ENCODE measurements at places on chromosomes 16 and 17. TPM values are rescaled to one million over a fixed set of nuclear protein-coding genes. Genes with fewer than 3 reads are reported as not detected.
A peak's percentile ranks its signal among the peaks of the same experiment; 100 is the strongest.

Gene TNP2
- total RNA-seq = not detected

Gene IGSF6
- not detected for total RNA-seq

Gene PRSS27
- total RNA-seq = 1.8 TPM

Gene CCL4
- not detected for total RNA-seq

Gene RCVRN
- total RNA-seq = not detected

Gene CFAP119
- 8.0 TPM for total RNA-seq

Gene ABCA3
- total RNA-seq = 9.7 TPM

Gene SLC38A8
- not detected for total RNA-seq

Gene MARVELD3
- total RNA-seq = 2.0 TPM

- no peak for DNase-seq
- H3K4me1 ChIP-seq = no peaks in the 10 kb centered on the region
- H3K27ac ChIP-seq = no peak overlapping the region
- H3K27me3 ChIP-seq = no peaks in the 10 kb centered on the region
- no peak overlapping the region for H3K4me3 ChIP-seq
These were observed 1.1 kb upstream of the PIK3R6 start for GRCh38 chr17:8868529-8868951.

DNA sequence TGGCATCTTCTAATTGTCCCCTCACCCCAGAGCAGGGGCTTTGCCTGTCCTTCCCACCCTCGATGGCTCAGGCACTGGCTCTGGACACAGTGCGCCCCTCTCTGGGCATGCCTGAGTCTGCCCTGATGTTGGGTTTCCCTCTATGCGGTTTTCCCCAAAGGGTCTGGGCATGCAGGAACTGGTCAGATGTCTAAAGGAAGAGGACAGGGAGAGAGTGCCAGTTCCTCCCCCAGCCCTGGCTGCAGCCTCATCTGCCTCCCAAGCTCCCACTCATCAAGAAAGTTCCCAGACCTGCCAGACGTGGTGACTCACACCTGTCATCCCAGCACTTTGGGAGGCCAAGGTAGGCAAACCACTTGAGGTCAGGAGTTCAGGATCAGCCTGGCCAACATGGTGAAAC lies 41.3 kb upstream of the PABPN1L start:
- H3K4me1 ChIP-seq = peaks cover 4% of the 10 kb centered on the region
- no peak for DNase-seq
- no peaks in the 10 kb centered on the region for H3K27me3 ChIP-seq
- H3K4me3 ChIP-seq = no peak overlapping the region
- H3K36me3 ChIP-seq = no peaks in the 10 kb centered on the region
- H3K27ac ChIP-seq = no peak overlapping the region

GRCh38 chr16:72646615-72647014 lies 401.3 kb downstream of the ZFHX3 start:
- no peaks in the 10 kb centered on the region for H3K27me3 ChIP-seq
- H3K4me1 ChIP-seq = no peaks in the 10 kb centered on the region
- DNase-seq = no peak
- no peaks in the 10 kb centered on the region for H3K36me3 ChIP-seq
- no peak overlapping the region for H3K4me3 ChIP-seq

DNA sequence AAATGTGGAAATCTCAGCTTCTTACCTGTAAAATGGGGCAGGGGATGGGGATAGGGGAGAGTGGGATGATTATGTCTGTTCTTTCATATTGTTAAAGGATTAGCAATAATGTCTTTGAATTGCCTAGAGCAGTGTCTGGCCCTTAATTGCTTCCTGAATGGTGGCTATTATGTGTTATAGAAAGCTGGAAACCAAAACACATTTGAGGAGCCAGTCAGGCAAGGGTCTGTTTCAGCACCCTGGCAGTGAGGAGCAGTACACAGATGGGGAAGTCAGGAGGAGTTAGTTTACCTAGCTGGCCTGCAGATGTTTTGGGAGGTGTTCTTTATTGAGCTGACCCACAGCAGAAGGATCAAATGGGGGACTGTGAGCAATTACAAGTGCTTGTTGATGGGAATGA lies 63.0 kb downstream of the NUP93 start:
- H3K4me1 ChIP-seq = peaks cover 24% of the 10 kb centered on the region
- H3K4me3 ChIP-seq = no peak overlapping the region
- H3K27ac ChIP-seq = peak overlapping the region; percentile 80
- no peak for DNase-seq

- H3K4me1 ChIP-seq = no peaks in the 10 kb centered on the region
- H3K4me3 ChIP-seq = no peak overlapping the region
- H3K27me3 ChIP-seq = no peaks in the 10 kb centered on the region
- no peak overlapping the region for H3K27ac ChIP-seq
- no peak for DNase-seq
These were observed 18.0 kb downstream of the ADCY7 start for GRCh38 chr16:50284131-50284911.

GRCh38 chr17:57696050-57696449 lies 49.0 kb downstream of the CCDC182 start:
- H3K36me3 ChIP-seq = no peaks in the 10 kb centered on the region
- H3K27me3 ChIP-seq = no peaks in the 10 kb centered on the region
- no peak overlapping the region for H3K27ac ChIP-seq
- H3K4me3 ChIP-seq = no peak overlapping the region
- no peak for DNase-seq

DNA sequence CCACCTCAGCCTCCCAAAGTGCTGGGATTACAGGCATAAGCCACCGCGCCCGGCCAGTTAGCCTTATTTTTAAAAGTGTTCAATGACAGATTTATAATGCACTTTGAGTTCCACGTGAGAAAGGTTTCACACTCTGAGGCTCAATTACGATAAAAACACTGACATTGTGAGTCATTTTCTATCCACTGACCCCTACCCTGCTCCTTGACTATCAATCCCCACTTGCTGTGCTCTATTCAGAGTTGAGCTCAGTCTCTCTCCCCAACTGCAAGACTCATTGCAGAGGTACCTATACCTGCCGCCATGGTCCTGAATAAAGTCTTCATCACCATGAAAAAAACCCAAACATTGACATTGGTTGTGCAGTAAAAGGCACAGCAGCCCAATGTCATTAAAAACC lies 8.5 kb downstream of the GFOD2 start:
- H3K27ac ChIP-seq = no peak overlapping the region
- H3K36me3 ChIP-seq = no peaks in the 10 kb centered on the region
- H3K4me1 ChIP-seq = no peaks in the 10 kb centered on the region
- H3K4me3 ChIP-seq = no peak overlapping the region

DNA sequence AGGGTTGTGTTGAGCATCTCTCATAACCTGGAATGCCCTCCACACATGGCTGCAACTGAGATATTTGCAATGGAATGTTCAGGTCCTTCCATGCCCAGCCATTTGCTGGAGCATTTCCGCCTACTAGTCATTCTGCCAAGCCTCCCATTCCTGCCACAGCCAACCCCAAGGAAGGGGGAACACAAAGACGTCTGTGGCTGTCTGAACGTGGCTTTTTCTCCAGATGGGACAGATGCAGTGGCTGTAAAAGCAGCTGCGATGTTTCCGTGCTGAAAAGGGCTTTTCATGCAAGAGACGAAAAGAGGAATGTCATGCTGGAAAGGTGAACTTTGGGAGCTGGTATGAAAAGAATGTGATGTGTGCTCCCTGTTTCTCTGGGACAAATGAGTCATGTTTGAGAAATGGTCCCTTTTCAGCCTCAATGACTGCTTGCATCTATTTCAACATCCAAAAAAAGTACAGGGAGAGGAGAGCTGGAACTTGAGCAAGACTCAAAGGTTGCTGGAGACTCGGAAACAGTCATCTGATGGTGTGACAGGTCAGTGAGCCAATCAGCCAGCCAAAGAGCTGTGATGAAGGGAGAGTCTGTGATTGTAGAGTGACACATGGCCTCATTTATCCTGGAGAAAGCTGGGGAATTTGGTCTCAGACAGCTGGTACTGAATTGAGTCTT lies 208.9 kb downstream of the SHISA9 start:
- H3K4me1 ChIP-seq = peaks cover 30% of the 10 kb centered on the region
- no peak overlapping the region for H3K4me3 ChIP-seq
- no peak overlapping the region for H3K27ac ChIP-seq
- H3K36me3 ChIP-seq = no peaks in the 10 kb centered on the region
- H3K27me3 ChIP-seq = no peaks in the 10 kb centered on the region

- H3K36me3 ChIP-seq = no peaks in the 10 kb centered on the region
- H3K4me1 ChIP-seq = peaks cover 11% of the 10 kb centered on the region
- DNase-seq = peak; percentile 80
- no peak overlapping the region for H3K4me3 ChIP-seq
These were observed 75.2 kb upstream of the KSR1 start for GRCh38 chr17:27381007-27381501.

GRCh38 chr17:13749166-13749890 lies 147.6 kb upstream of the HS3ST3A1 start:
- H3K27ac ChIP-seq = no peak overlapping the region
- H3K4me1 ChIP-seq = peaks cover 3% of the 10 kb centered on the region
- no peak overlapping the region for H3K4me3 ChIP-seq
- no peaks in the 10 kb centered on the region for H3K27me3 ChIP-seq
- no peak for DNase-seq
- no peaks in the 10 kb centered on the region for H3K36me3 ChIP-seq

- DNase-seq = no peak
- no peaks in the 10 kb centered on the region for H3K27me3 ChIP-seq
- no peak overlapping the region for H3K4me3 ChIP-seq
- no peaks in the 10 kb centered on the region for H3K36me3 ChIP-seq
These were observed 3.0 kb downstream of the UBALD2 start for GRCh38 chr17:76268015-76268749.

- peaks cover 17% of the 10 kb centered on the region for H3K4me1 ChIP-seq
- peak; percentile 27 for DNase-seq
- no peaks in the 10 kb centered on the region for H3K27me3 ChIP-seq
- H3K27ac ChIP-seq = no peak overlapping the region
- peak overlapping the region; percentile 96 for H3K4me3 ChIP-seq
These were observed 1.0 kb downstream of the MTMR4 start for GRCh38 chr17:58513267-58513964.

GRCh38 chr17:56913353-56913866 lies 439 bp downstream of the TRIM25 start:
- H3K27ac ChIP-seq = no peak overlapping the region
- peaks cover 40% of the 10 kb centered on the region for H3K27me3 ChIP-seq
- no peaks in the 10 kb centered on the region for H3K36me3 ChIP-seq
- peaks cover 8% of the 10 kb centered on the region for H3K4me1 ChIP-seq
- peak; percentile 59 for DNase-seq

- H3K27ac ChIP-seq = no peak overlapping the region
- no peaks in the 10 kb centered on the region for H3K4me1 ChIP-seq
- H3K27me3 ChIP-seq = no peaks in the 10 kb centered on the region
- H3K36me3 ChIP-seq = no peaks in the 10 kb centered on the region
- H3K4me3 ChIP-seq = no peak overlapping the region
These were observed 505.4 kb downstream of the TMEM114 start for GRCh38 chr16:8084882-8085281.

GRCh38 chr17:29723278-29724047 lies 100.8 kb upstream of the CORO6 start:
- H3K4me3 ChIP-seq = no peak overlapping the region
- no peak overlapping the region for H3K27ac ChIP-seq
- H3K36me3 ChIP-seq = no peaks in the 10 kb centered on the region

DNA sequence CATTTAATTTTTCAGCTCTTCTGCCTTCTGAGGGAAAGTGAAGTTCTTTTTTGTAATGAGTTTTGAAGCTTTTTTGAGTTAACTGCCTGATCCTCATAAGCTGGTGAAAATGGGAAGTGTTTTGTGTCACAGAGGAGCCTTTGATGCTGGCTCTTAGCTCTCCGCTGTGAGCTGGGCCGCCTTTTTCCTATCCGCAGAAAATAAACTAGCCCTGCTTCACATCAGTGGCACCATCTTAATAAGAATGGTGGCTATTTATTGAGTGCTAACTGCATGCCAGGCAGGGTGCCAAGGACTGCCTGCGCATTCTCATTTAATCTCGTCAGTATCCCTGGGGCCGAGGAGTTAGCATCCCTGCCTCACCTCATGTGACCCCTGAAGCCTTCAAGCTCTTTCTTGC lies 309.0 kb downstream of the CPPED1 start:
- H3K27me3 ChIP-seq = no peaks in the 10 kb centered on the region
- no peaks in the 10 kb centered on the region for H3K36me3 ChIP-seq
- H3K27ac ChIP-seq = no peak overlapping the region
- no peak overlapping the region for H3K4me3 ChIP-seq
- no peak for DNase-seq

- DNase-seq = peak; percentile 85
- H3K36me3 ChIP-seq = no peaks in the 10 kb centered on the region
- H3K27ac ChIP-seq = no peak overlapping the region
- H3K27me3 ChIP-seq = no peaks in the 10 kb centered on the region
- no peak overlapping the region for H3K4me3 ChIP-seq
- no peaks in the 10 kb centered on the region for H3K4me1 ChIP-seq
These were observed 12.0 kb downstream of the CORO7 start for GRCh38 chr16:4404247-4404966.

DNA sequence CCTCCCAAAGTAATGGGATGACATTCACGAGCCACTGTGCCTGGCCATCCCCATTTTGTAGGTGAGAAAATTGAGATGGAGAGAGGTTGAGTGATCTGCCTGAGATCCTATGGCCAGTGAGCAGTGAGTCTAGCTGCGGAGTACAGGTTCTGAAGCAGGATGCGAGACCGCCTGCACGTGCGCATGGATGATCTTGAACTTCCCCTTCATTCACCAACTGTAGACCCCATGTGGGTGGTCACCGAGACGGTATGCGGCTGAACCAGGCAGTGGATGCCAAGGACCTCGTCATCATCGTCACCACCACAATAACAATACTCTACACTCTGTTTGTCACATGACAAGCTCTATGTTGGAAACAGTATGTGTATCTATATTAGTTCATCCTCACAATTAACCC lies 6.2 kb upstream of the SPNS3 start:
- no peak for DNase-seq
- H3K4me3 ChIP-seq = no peak overlapping the region
- no peaks in the 10 kb centered on the region for H3K4me1 ChIP-seq
- H3K36me3 ChIP-seq = no peaks in the 10 kb centered on the region
- H3K27me3 ChIP-seq = no peaks in the 10 kb centered on the region

GRCh38 chr17:8608001-8608400 lies 22.5 kb downstream of the MYH10 start:
- DNase-seq = no peak
- peaks cover 8% of the 10 kb centered on the region for H3K36me3 ChIP-seq
- no peak overlapping the region for H3K4me3 ChIP-seq
- H3K4me1 ChIP-seq = peaks cover 14% of the 10 kb centered on the region
- H3K27me3 ChIP-seq = no peaks in the 10 kb centered on the region
- peak overlapping the region; percentile 34 for H3K27ac ChIP-seq

DNA sequence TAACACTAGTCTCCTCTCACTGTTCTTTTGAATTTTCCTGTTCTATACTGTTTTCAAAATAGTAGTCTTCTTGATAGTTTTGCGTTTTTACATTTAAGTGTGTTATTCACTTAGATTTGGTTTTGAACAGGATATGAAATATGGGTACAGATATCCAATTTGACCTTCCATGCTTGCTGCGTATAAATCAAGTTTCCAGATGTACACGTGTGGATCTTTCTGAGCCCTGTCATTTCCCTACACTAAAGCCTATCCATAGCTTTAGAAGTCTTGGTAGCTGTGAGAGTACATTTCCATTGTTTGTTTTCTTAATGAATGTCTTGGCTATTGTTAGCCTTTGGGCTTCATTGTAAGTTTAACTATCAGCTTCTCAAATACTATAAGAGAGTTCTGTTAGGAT lies 20.4 kb downstream of the CYLD start:
- no peaks in the 10 kb centered on the region for H3K36me3 ChIP-seq
- H3K27me3 ChIP-seq = no peaks in the 10 kb centered on the region
- no peak for DNase-seq
- H3K4me3 ChIP-seq = no peak overlapping the region
- H3K27ac ChIP-seq = no peak overlapping the region

Data from neural progenitor cell (in vitro differentiated cells).